ENCODE measurements at places on chromosomes 5 and 9. TPM values are rescaled to one million over a fixed set of nuclear protein-coding genes. Genes with fewer than 3 reads are reported as not detected.

DNA sequence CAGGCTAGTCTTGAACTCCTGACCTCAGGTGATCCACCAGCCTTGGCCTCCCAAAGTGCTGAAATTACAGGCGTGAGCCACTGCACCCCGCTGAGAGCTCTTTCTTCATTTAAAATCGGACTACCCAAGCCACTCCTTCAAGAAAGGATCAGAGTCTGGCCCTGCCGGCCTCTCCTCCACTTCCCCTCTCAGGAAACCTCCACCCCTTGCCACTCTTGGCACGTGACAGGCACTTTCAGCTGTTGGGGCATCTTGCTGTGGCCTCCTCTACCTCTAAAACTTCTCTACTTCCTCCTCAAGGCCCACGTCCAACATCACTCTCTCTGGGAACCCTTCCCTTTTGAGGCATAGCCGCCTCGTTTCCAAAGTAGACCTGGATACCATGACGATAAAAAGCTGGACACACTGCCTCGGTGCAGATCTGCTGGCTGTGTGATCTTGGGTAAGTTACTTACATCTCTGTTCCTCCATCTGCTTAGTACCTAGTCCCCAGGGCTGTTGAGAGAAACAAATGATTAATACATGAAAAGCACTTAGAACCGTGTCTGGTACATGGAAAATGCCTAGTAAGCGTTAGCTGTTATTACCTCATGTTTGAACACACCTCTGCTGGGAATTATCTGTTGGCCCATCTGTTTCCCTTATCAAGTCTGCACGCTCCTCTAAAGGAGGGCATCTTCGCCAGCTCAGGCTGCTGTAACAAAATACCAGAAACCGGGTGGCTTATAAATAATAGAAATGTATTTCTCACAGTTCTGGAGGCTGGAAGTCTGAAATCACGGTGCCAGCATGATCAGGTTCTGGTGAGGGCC, 55.3 kb downstream of the SMIM23 start:
- no peaks in the 10 kb centered on the region for H3K4me1 ChIP-seq
- H3K27me3 ChIP-seq, result no peaks in the 10 kb centered on the region
- H3K4me3 ChIP-seq, result no peak overlapping the region
- DNase-seq, result no peak
- H3K36me3 ChIP-seq, result no peaks in the 10 kb centered on the region

- no peak overlapping the region for H3K4me3 ChIP-seq
- DNase-seq, result no peak
- H3K4me1 ChIP-seq, result no peaks in the 10 kb centered on the region
Measured at GRCh38 chr5:169702693-169703481, 65.8 kb downstream of the DOCK2 start.

GRCh38 chr5:151718153-151718552, 31.4 kb upstream of the SPARC start:
- H3K27me3 ChIP-seq, result no peaks in the 10 kb centered on the region

GRCh38 chr9:4222357-4222756, 77.5 kb downstream of the GLIS3 start:
- H3K4me1 ChIP-seq, result no peaks in the 10 kb centered on the region
- H3K27me3 ChIP-seq, result no peaks in the 10 kb centered on the region
- DNase-seq, result no peak
- H3K27ac ChIP-seq, result no peak overlapping the region
- H3K4me3 ChIP-seq, result no peak overlapping the region

DNA sequence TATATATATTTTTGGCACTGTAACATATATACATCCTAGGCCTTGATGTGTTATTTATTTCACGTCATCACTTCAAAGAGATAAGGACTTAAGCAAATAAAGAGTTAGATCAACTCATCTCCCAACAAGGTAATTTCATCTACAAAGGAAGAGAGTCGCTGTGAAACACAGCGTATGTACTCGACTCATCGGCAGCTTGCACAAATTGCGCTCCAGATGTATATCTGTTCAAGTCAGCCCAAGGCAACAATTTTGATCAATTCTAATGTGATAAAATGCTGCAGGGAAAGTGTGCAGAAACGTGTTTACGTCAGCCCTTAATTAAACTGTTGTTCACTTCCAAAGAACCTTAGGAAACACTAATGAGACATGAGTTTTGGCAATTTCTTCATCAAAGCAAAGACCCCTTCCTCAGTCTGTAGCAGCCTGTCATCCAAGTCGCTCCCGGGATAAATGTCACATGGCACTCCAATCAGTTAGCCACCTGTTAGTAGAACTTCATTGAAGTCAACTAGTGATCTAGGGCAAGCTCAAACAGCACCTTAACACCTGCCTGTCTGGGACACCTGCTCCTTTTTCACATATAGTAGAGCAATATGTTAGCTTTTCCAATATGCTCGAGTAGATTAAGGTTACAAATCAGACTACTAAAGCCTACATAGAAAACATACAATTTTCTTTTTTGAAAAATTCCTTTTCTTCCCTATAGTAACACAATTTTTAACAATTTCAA, 182.4 kb downstream of the NFIB start:
- H3K27me3 ChIP-seq, result no peaks in the 10 kb centered on the region
- H3K4me1 ChIP-seq, result no peaks in the 10 kb centered on the region
- DNase-seq, result no peak
- no peak overlapping the region for H3K27ac ChIP-seq
- no peak overlapping the region for H3K4me3 ChIP-seq

GRCh38 chr5:152551061-152551460, 146.0 kb upstream of the NMUR2 start:
- no peak for DNase-seq
- no peaks in the 10 kb centered on the region for H3K4me1 ChIP-seq
- no peak overlapping the region for H3K27ac ChIP-seq

The CCL19 gene
- 0.88 TPM for total RNA-seq

The CDX1 gene
- 1.3 TPM for total RNA-seq

The ADGRD2 gene
- 2.6 TPM for total RNA-seq

The TAF11L10 gene
- total RNA-seq, result not detected

The TOMM5 gene
- total RNA-seq, result 105 TPM

The TPRN gene
- 8.5 TPM for total RNA-seq

The OSMR gene
- total RNA-seq, result 121 TPM

All from breast epithelium (tissue), 4 donors.